ENCODE measurements at places on chromosomes 3 and 15.

DNA sequence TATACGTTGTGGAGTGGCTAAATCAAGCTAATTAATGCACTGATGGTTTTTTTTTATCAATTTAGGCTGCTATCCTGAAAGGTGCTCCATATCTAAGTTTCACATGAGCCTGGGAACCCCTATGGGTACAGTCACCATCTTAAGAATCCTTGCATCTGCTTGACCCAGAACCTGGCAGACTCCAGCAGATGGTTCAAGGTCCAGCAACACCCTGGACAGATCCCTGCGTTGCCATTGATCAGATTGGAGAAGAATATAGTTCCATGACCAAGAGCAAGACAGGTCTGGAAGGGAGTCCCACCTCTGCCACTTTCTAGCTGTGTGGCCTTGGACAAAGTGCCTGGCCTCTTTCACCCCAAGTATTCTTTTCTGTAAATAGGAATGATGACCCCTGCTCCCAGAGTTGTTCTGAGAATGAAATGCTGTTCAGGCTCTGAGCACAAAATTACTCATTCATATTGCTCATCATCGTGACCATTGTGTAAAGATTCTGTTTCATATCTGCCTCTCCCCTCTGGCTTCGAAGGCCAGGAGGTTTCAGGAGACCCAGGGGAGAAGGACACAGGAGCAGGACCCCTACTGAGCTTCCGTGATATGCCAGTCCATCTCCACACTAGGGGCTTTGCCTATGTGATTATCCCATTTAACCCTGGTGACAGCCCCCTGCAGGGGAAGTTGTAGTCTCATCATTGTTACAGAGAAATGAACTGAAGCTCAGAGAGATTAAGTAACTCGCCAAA, 30.0 kb upstream of the TSEN2 start:
- no peak for DNase-seq

GRCh38 chr15:62099094-62099601, 32.4 kb downstream of the C2CD4A start:
- DNase-seq, result no peak

GRCh38 chr3:100865442-100865841, 127.8 kb downstream of the ABI3BP start:
- DNase-seq, result no peak

- no peak for DNase-seq
Observed at GRCh38 chr3:130260918-130261317, 84.6 kb upstream of the COL6A5 start.

GRCh38 chr3:61092870-61093269, 158.4 kb downstream of the FHIT start:
- no peak for DNase-seq

DNA sequence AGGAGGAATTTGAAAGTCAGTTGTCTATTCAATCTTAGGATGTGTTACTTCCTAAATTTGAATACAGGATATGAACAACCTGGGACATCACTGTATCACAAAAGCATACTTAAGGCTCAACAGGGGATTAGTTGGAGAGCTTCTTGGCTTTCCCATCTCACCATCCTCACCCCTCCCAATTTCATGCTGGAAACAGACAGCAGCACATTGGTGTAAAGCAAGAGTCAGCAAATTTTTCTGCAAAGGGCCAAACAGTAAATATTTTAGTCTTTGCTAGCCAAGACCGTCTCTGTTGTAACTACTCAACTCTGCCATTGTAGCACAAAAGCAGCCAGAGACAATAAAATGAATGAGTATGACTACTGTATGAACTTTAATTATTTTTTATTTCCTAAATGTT, 94.9 kb downstream of the ERC2 start:
- no peak for DNase-seq

GRCh38 chr3:116020495-116020894, 397.2 kb downstream of the GAP43 start:
- no peak for DNase-seq

DNA sequence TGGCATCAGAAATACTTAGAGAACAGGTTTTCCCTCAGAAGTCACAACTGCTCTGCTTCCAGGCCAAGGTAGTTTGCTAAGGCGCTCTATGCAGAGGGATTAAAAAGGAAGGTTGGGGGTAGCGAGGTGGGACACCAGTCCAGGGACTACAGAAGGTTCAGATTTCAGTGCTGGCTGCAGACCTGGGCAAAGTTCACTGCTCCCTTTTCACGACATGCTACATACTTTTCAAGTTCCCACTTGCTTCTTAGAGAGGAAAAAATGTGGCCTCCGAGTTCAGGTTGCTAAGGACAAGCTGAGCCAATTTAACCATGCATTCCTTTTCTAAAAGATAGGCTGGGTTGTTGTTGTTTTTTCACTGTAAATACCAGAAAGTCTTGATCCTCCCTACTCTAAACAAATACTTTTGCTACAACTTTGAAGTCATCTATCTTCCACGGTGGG, 158.6 kb upstream of the NR2F2 start:
- no peak for DNase-seq

- no peak for DNase-seq
Observed at GRCh38 chr3:11699083-11699427, 55.3 kb upstream of the VGLL4 start.

DNA sequence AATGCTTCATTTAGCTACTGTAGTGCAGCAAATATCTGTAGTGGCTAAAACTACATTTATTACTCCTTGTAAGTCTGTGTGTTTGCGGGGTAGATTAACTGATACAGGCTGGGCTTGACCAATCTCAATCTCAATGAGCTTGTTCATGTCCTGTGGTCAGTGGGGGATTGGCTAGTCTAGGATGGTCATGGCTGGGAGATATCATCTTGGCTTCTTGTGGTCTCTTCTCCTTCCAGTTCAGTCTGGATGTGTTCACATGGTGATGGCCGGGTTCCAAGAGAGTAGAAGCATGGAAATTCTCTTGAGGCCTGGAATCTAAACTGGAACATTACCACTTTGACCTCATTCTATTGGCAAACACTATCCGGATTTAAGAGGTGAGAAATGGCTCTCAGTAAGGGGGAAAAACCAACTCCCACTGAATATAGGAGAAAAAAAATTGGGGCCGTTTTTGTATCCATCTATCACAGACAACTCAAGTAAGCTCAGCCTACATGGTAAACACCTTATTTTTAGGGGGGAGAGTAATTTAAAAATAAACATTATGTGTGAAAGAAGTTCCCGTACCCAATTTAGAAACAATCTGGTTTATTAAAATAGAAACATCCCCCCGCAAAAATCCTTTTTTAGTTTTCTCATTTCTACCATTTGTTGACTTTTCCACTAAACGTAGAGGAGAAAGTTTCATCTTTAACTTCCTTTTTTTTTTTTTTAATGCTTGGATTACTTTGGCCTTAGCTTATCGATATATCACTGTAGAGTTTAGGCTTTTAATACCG, 284.9 kb upstream of the TBC1D5 start:
- DNase-seq, result no peak

- no peak for DNase-seq
Observed at GRCh38 chr3:61701011-61701410, 139.6 kb downstream of the PTPRG start.

DNA sequence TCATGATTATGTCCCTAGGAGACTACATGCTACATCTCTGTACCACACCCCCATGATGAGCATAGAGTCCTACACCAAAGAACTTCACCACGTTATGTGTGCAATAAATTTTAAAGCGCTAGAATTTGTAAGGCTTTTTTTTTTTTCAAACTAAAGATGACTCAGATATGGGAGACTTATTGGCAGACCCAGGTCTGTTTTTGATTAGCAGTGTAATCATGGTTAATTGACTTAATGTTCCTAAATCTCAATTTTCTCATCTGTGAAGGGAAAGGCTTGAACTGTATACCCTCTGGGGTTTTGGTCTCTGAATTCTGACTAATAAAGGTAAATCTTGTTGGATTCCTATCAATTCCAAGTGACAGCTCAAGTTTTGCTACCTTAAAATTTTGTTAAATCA, 26.4 kb downstream of the ABI3BP start:
- DNase-seq, result no peak

DNA sequence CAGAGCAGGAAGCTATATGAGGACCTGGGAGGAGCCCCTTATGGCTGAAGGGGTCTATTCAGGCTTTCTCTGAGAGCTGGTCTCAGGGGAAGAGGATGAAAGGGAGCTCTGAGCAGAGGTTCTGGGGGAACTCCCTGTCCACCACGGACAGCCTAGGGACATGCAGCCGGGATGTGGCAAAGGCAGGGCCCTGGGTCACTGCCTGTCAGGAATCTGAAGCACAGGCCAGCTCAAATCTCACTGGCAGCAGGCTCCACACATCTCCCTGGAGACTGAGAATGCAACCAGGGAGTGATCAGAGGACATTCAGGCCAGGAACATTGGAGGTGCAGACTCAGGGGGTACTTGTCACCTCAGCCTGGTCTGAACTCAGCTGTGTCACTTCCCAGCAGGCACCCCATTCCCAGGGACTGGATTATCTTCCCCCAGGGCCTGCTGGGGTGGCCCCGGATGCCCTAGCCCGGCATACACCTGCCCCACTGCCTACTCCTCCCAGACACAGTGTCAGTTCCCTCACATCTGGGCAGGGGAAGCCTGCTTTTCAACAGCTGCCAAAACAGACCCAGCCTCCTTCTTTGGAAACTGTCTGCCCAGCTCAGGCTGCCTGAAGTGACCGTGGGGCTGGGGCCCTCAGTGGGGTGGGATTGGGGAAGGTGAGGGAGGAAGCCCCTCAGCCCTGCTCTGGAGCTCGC, 18.3 kb upstream of the SEMA3F start:
- no peak for DNase-seq

DNA sequence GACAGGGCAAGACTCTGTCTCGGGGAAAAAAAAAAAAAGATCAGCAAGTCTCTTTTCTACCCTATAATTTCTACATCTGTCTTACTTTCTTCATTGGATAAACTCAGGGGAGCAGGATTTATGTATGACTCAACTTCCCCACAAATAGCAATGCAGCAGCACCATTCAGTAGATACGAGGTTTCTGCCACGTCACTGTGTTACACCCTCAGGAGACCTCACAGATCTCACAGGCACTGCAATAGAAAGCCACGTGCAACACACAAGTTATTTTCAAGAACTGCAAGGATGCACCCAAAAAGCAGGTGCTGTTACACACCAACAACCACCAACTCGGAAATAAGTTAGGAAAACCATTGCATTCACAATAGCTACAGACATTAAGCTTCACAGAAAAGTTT, 30.2 kb downstream of the TSPAN3 start:
- DNase-seq, result no peak

DNA sequence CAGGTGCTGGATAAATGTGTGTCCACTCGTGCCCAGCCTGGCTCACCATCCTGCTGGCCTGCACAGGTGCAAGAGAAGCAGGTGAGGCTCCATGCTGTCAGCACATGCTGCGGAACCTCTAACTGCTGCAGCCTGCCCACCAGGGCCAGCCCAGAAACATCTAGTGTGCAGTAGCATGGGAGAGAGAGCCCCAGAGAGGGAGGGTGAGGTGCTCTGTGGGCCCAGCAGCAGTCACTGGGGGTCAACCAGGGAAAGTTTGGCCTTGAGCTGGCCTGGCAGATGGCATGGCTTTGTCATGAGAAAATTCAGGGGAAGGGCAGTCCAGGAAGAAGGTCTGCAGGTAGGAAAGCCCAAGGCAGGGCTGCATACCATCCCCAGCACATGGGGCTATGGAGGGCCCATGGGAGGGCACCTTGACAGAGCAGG, 18.2 kb upstream of the PRR23E start:
- no peak for DNase-seq

DNA sequence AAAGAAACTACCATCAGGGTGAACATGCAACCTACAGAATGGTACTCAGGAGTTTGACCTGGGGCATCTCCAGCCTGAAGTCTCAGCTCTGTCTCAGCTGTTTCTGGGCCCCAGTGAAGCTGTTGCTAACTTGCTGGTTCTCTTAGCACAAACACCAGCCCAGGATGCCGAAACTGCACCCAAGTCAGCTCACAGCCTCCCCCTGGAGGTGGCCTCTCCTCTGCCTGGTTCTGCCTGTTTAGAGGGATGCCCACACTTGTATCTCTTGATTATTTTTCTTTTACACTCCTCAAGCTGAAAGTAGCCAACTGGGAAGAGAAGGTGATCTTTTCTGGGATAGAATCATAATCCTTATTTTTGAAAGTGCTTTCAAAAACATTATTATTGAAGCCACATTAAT, 289.0 kb upstream of the RASGRP1 start:
- DNase-seq, result no peak

GRCh38 chr3:130654091-130654490, 92.5 kb downstream of the PIK3R4 start:
- DNase-seq, result no peak

- DNase-seq, result peak; percentile 46
Observed at GRCh38 chr3:184230603-184231528, 1.5 kb downstream of the VWA5B2 start.

DNA sequence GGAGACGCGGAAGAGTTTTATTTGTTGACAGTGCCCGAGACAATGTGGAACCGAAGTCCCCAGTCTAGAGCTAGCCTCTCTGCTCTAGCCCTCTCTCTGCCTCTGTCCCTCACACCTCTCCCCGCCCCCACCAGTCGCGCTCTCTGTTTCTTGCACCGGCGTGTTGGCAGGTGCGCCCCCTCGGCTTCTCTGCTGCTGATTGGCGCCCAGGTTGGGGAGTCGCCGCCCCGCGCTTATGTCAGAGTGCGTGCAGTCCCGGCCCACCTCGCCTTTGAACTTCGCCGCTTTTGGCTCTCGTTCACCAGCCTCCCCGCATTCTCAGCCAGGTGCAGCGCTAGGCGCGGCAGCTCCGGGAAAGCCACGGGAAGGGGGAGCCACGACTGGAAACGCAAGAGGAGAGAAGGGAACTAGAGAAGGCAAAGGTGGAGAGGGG, at the start of gene SOX14:
TSS of gene SOX14 (plus strand) at position 315 of the 433 bp plus-strand sequence. CDS start 470 bp downstream, outside the sequence.
- no peak for DNase-seq

GRCh38 chr3:7978087-7978422, 523.6 kb upstream of the LMCD1 start:
- no peak for DNase-seq

- DNase-seq, result no peak
Observed at GRCh38 chr3:71532639-71533395, 50.7 kb downstream of the FOXP1 start.

DNA sequence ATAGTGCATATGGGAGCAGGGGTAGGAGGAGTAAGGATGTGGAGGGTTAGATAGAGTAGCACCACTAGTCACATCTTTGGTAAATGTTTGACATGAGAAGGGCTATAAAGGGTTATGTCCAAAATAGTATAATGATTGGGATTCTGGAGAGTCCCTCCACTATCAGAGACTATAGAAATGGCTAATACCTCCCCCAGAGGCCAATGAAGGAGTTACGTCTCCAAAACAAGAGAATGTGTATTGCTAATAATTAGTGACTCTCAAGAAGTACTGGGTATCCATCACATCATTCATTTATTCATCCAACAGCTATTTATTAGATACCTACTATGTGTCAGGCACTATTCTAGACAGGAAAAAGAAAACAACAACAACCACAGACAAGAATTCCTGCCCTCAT, 203.7 kb upstream of the UMPS start:
- no peak for DNase-seq

DNA sequence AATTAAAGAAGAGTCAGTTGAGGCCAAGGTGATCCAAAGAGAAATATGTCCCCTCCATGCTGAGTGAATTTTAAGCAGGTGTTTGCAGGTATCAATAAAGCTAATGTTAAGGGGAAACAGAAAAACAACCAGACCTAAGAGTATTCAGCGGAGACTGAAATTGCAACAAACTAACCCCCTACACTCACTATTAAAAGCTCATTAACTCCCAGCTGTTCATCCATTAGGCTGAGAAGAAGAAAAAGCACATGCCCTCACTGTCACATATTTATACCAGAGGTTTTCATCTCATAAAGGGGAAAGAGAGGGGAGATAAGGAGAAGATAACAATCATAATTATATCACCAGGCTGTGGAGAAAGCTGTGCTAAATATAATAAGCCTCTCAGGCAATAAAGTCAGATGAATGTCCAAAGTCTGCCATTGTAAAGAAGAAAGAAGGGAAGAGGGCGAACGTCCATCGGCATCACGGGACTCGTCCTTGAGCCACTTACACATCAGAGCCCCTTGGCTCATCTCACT, 145.2 kb downstream of the TAFA4 start:
- no peak for DNase-seq

- DNase-seq, result no peak
Observed at GRCh38 chr3:64895991-64896895, 208.4 kb upstream of the ADAMTS9 start.

Data from 8988T (cell line).